Hematopoietic multipotent progenitor cell treated with erythropoietin and hydrocortisone succinate and interleukin-3 and kit ligand, for 4 days (in vitro differentiated cells): ENCODE measurements at places on chromosomes 5 and 9.

- DNase-seq = peak; percentile 61
Measured at GRCh38 chr9:18947892-18948339, 85.1 kb downstream of the SAXO1 start.

DNA sequence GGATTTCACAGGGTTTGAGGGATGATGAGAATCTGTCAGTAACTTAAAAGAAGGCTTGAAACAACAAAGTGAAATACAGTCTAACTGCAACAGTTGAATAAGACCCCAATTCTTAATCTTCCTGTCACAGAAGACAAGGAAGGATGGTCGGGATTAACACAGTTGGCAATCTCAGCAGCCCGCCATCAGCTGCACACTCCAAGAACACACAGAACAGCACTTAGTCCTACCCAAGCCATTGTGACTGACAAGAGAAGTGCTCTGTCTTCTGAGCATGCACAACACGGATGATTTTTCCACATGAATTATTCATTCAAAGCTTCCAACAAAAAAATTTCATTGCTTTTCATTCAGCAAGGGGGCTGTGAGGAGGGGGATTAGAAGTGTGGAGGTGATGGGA, 576.1 kb downstream of the TLE4 start:
- no peak for DNase-seq

DNA sequence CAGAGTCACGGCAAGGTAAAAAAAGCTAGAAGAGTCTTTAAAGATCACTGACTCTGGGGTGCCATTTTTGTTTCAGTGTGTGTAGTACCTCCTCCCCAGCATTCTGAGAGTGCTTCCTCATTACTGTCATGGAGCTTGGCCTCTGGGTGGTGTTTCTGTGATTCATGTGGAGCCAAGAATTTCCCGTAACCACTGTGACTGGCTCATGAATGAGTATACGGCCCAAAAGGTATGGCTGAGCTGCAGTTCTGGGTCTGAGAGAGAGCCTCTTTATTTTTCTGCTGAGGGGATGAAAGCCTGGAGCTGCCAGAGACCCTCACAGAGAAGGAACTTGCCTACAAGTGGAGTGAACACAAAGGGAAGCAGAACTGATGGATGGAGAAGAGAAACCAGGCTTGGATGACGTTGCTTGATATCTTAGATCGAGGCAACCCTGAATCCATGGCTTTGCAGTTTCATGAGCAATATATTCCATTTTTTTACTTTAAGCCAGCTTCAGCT, 85.6 kb downstream of the PTTG1 start:
- DNase-seq = no peak

- peak; percentile 20 for DNase-seq
Measured at GRCh38 chr9:3751125-3751758, 225.4 kb upstream of the RFX3 start.

DNA sequence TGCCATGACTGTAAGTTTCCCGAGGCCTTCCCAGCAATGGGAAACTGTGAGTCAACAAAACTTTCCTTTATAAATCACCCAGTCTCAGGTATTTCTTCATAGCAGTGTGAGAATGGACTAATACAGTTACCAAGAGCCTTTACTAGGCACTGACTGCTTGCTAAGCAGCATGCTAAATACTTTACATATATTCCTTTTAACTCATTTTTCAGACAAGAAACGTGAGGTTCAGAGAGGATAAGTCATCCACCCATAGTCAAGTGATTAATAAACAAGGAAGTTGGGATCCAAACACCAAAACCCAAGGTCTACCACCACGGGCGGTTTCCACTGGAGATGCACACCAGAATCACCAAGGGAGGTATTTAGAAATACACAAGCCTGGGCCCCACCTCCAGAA, 50.8 kb downstream of the GABBR2 start:
- no peak for DNase-seq
